ENCODE measurements at places on chromosomes 5 and 9.

GRCh38 chr9:90129446-90129845 is 513.2 kb downstream of the DIRAS2 start:
- DNase-seq: no peak

- DNase-seq: no peak
Measured at GRCh38 chr9:120951960-120952618, 25.5 kb upstream of the TRAF1 start.

DNA sequence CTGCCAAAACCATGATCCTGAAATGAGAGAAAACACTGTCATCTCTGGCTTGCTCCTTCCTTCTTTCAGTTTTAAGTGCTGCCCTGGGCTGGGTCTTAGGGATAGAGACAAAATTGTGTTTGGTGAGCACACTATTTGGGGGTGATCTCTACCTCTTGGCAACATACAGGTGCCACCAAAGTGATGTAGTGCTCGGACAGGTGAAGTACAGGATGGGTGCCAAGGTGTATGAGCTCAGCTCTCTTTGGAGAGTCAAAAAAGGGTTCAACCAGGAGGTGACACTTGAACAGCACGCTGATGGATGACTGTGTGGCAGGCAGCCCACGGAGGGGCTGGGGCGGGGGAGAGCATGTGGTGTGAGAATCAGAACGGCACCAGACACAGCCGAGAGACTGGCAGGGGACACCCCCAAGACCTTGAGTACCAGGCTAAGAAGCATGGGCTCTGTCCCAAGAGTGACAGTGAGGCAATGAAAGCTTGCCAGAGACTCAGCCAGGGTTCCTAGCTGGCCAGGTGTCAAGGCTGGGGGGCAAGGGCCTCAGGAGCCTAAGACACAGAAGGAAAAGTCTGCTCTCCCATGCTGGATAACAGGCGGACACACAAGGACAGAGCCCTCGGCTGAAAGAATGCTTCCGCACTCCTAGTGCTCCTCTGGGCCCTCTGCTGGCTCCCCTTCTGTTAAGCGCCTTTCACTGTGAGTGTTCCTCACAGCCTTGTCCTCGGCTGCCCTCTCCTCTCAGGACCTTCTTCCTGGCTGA is 2.5 kb downstream of the NHP2 start:
- no peak for DNase-seq

DNA sequence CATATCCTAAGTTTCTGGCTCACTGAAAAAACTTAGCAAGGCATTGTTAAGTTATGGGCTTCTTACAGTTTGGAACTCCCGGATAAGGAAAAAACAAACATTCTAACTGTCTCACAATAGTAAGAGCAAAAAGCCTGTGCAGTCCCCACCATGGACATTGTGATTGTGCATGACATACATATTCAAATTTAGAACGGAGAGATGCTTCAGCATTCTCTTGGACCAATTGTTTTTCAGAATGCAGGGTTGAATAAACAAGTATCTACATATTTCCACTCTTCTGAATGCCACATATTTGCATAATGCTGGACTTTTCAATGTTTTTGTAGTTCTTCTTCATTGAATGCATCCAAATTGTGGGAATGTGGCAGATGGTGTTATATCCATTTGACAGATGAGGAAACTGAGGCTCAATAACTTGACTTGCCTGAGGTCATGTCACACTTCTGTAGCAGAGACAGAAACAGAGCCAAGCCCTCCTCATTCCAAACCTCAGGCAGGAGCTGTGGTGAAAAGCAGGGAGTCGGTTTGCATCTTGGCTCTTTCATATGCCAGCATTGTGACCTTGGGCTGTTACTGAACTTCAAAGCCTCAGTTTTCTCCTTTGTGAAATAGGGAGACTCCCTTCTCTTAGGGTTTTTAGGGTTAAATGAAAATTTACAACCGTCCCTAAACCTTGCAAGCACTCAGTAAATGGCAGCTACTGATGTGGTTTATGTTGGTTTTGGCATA is 95.1 kb downstream of the IQGAP2 start:
- no peak for DNase-seq

DNA sequence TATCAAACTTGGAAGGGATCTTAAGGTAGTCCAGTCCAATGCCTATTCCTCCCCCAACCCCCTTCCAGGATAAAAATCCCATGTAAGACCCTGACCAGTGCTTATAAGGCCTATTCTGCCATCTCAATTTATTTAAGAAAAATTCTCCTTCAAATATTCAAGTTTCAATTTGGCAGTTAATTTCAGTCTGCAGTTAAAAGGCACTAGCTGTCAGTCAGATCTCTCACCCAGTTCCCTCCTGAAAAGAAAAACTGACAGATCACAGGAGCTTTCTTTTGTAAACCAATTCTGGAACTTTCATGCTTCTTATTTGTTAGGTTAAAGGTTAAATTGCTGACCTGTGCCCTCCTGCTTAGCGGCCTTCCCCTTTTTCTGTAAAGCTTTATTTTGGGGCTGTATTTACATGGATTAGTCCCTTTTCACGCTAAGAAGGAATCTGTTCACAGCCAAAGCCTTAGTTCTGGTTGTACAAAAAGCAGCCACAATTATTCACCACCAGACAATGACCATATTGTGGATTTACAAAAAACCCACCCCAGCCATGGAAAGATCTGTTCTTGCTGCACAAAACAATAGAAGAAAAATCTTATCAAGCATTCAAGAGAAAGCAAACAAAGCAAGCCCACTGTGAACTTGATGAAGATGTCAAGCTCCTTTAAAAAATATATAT is 68.7 kb downstream of the DENND1A start:
- no peak for DNase-seq

DNA sequence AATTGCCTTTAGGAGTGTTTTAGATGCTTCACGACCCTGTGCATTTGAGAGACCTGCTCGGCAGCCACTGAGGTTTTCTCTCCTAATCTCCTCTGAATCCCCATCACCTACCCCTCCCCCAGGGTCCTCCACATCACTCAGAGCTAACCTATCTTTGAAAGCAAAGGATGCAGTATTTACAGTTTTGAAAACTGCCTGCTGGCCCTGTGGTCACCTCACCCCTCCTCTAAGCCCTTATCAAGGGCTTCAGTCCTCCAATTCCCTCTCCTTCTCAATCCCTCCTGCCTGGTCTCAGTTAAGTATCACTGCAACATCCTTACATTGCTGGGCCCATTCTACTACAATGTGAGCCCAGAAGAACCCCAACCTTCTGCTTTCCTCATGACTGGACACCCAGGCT is 4.6 kb downstream of the RPP25L start:
- no peak for DNase-seq

DNA sequence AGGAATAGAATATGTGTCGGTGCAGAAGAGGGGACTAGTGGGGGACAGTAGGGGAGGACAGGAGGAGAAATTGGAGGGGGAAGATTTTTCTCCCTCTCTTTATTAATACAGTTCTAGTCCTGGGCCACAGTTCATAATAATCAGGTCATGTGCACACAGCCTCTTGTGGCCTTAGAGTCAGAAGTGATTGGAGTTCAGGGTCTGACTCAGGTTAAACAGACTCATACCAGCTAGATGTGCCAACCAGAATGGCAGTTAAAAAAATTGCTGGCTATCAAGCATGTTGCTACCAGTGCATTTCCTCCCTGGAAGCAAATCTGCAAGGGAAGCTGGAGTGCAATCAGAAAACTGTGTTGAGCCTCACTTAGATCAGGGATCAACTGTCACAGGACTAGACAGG is 132.7 kb upstream of the MAP1B start:
- DNase-seq: no peak

GRCh38 chr5:43042176-43042625 is 2.1 kb upstream of the ANXA2R start:
- DNase-seq: peak; percentile 73

- no peak for DNase-seq
Measured at GRCh38 chr9:130483371-130483971, 38.7 kb downstream of the ASS1 start.

GRCh38 chr5:175861337-175862130 is 9.8 kb upstream of the CPLX2 start:
- DNase-seq: no peak

DNA sequence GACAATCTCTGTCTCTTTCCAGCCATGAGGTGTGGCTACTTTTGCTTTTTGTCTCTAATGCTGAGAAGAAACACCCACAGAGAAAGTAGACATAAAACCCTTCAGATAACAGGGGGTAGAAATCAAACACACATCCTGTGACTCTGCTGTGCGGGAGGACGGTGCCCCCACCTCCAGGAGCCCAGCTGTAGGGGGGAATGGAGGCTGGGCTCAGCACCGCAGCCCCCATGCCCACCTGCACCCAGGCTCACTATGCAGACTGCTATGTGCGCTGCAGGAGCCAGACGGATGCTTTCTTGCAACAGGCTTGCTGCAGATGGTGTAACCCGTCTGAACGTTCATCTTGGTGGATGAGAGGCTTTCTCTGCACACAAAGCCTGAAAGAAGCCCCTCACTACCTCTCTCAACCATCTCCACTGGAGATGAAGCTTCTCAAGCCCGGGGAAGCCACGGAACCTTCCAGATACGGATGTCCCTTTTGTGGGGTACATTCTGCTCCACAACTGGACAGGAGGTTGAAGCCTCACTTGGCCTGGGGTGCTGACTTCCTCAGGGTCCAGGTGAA is 207.2 kb downstream of the GADD45G start:
- DNase-seq: no peak

DNA sequence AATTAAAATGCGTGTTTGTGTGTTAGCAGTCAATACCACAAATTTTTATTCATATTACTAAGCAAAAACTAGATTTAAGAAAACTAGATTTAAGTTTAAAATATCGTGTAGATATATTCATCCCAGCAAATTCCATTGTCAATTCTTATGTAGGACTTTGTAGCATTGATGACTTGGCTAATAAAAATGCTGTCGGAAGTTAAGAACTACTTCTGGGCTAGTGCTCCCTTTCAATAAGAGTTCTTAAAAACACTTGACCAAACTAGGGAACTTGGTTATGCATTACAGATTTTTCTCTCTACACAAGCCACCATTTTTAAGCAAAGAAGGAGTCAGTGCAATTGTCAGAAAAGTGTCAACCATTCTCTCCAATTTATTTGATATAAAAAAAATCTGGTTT is 68.7 kb upstream of the RAD23B start:
- no peak for DNase-seq

GRCh38 chr9:38443181-38443580 is 18.9 kb upstream of the IGFBPL1 start:
- DNase-seq: no peak

DNA sequence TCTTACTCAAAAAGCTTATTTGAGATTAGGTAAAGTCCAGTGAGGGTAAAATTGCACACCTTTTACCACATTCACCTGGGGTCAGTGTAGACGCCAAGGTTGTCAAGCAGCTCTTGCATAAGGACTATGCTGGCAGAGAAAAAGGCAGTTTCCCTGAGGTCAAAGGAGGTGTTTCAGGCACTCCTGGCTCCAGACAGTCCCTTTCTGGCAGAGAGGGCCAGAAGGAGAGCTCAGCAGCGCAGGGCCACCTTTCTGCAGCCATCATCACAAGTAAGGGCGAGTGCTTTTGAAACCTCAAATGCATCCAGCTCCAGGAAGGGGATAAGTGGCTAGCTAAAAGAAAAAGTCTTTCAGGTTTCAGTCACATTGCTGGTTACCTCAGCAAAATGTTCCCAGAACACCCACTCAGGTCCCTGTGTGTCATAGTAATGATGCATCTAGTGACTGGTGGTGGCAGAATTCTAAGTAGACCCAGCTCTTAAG is 16.7 kb upstream of the IL13 start:
- DNase-seq: no peak

- DNase-seq: no peak
Measured at GRCh38 chr9:136994888-136995230, 1.5 kb downstream of the CLIC3 start.

DNA sequence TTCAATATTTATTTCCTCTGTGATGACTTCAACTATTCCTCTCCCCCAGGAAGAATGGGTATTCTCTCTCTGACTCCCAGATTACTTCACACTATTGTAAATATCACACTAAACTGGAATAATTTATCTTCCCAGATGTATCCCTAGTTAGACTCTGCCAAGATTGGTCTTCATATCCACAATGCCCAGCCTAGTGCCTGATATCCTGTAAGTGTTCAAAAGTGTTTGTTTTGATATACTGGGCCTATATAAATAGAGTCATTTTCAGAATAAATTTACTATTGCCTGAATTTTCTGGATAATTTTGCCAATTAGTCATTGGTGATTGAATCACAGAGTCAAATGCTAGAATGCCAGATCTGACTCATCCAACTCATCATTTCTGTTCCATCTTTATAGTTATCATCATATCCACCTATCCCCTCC is 143.7 kb upstream of the TNC start:
- DNase-seq: no peak

GRCh38 chr9:136345281-136346156 is 18.0 kb downstream of the DNLZ start:
- no peak for DNase-seq

DNA sequence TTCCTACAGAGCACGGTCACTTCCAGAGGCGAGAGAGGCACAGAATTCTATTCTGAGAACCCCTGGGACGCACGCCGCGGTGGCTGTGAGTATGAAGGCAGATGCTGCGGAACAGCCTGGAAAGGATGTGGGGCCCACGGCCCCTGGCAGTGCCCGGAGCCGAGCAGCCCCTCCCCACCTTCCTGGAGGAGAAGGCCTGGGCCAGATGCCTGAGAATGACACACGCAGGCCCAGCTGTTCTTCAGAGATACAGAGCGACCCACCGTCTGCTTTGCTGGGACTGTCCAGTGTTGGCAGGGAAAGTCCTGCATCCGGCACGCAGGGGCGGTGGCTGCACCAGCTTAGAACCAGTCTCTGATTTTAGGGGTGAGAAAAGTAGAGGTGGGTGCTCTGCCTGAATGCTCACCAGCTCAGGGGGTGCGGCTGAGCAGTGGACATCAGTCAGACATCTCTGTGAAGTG is 116.7 kb upstream of the LPCAT1 start:
- no peak for DNase-seq

DNA sequence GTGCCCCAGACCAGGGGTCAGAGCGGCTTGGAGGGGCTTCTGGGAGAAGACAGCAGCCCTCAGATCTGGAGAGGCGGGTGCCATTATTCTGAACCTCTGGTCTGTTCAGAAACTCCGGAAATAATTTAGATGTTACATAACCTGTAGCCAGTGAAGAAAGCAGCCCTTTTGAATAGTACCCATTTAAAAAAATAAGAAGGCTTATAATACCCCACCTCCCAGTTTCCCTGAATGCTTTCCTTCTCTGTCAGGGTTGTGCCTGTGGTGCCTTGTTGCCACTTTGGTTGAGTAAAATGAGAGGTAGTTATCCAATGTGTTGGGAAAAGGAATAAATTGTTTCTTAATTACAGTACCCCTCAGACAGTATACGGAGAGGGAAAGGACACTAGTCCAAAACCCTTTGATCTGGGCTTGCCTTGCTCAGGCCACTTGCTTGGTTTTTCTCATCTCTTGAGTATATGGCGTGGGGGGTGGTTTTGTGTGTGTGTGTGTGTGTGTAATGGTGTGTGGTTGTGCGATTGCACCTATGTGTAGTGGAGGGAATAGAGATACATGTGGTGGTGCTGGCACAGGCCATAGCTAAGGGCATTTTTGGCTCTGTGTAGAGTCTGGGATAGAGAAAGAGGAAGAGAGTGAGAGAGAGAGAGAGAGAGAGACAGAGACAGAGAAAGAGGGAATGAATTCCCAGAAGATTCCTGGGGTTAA is 59.1 kb upstream of the TLR4 start:
- no peak for DNase-seq
